Foreskin keratinocyte (primary cell): ENCODE measurements at places on chromosomes 4 and X. TPM values are rescaled to one million over a fixed set of nuclear protein-coding genes. Genes with fewer than 3 reads are reported as not detected.

Gene POF1B
- 10.2 and 10.6 TPM in 2 replicates for total RNA-seq

Gene PABPC4L
- 1.6 and 1.9 TPM in 2 replicates for total RNA-seq

Gene ARR3
- total RNA-seq: not detected in 2 replicates

Gene KLHL34
- 0.07 and 0.11 TPM in 2 replicates for total RNA-seq

Gene DAPP1
- total RNA-seq: 54.2 and 60.6 TPM in 2 replicates

Gene SLC30A9
- 56.0 and 56.7 TPM in 2 replicates for total RNA-seq

Gene XAGE1A
- total RNA-seq: not detected in 2 replicates

Gene RS1
- total RNA-seq: not detected in 2 replicates

Gene CSAG1
- not detected in 2 replicates for total RNA-seq

Gene SOD3
- not detected in 2 replicates for total RNA-seq

Gene MAGEA12
- total RNA-seq: not detected in 2 replicates

Gene DIPK2B
- total RNA-seq: not detected in 2 replicates

Gene LONRF3
- total RNA-seq: not detected in 2 replicates

Gene ADGRL3
- 0.60 and 0.78 TPM in 2 replicates for total RNA-seq

Gene CCSER1
- total RNA-seq: 0.81 and 1.1 TPM in 2 replicates

Gene BMX
- 0.03 TPM in 1 of 2 replicates, not detected in the other for total RNA-seq

Gene EDA
- total RNA-seq: 1.1 and 1.4 TPM in 2 replicates

Gene DOK7
- 0.81 and 1.1 TPM in 2 replicates for total RNA-seq

Gene SLIT2
- total RNA-seq: 22.6 and 26.9 TPM in 2 replicates

Gene SHROOM3
- total RNA-seq: 18.3 and 22.8 TPM in 2 replicates

Gene CFP
- total RNA-seq: 0.11 and 0.20 TPM in 2 replicates

Gene FATE1
- not detected in 2 replicates for total RNA-seq

Gene THAP6
- 9.3 and 9.4 TPM in 2 replicates for total RNA-seq

Gene FAM47E
- not detected in 2 replicates for total RNA-seq

Gene CXorf51A
- total RNA-seq: not detected in 2 replicates

Gene COPS4
- total RNA-seq: 44.4 and 47.6 TPM in 2 replicates

Gene F11
- total RNA-seq: not detected in 2 replicates

Gene UPF3B
- 5.5 and 7.1 TPM in 2 replicates for total RNA-seq

Gene ERCC6L
- 15.1 and 19.8 TPM in 2 replicates for total RNA-seq

Gene TMPRSS11A
- total RNA-seq: not detected in 2 replicates

Gene DMRTC1
- total RNA-seq: not detected in 2 replicates

Gene SUPT20HL1
- total RNA-seq: not detected in 2 replicates

Gene VCX2
- not detected in 2 replicates for total RNA-seq

Gene MSX1
- total RNA-seq: 0.10 and 0.32 TPM in 2 replicates

Gene NDUFB11
- 84.7 and 94.3 TPM in 2 replicates for total RNA-seq

Gene CXorf66
- not detected in 2 replicates for total RNA-seq

Gene PLAC1
- total RNA-seq: 4.0 and 5.1 TPM in 2 replicates

Gene USP17L28
- not detected in 2 replicates for total RNA-seq

Gene FABP2
- total RNA-seq: not detected in 2 replicates
